ENCODE measurements at places on chromosomes 5 and 9.
A peak's percentile ranks its signal among the peaks of the same experiment; 100 is the strongest.

- no peak for DNase-seq
These were observed 11.8 kb downstream of the SUB1 start for GRCh38 chr5:32597041-32597629.

GRCh38 chr9:133429641-133430161, 7.5 kb downstream of the ADAMTS13 start:
- DNase-seq: no peak

DNA sequence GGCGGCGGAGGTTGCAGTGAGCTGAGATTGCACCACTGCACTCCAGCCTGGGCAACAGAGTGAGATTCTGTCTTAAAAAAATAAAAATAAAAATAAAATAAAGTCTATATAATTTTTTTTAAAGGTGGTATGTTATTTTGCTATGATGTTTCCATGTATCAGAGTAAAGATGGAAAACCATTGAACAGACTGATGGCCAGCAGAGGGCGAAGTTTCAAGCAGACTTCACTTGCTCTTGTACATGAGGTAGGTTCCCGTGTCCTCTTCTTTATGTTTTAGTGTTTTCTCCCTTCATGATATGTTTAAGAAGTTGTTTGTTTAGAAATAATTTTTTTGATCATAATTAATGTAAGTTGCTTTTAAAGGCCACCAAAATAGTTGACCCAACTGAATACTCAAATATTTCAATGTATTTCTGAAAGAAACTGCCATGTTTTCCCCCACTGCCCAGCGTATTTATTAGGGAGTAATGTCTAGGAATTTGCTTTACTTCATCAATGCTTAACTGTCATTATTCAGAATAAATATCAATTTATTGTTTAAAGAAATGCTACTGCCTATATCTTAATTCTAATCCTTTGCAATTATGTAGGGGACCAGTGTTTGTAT, 146.4 kb downstream of the HACD4 start:
- no peak for DNase-seq

- DNase-seq: peak; percentile 70
These were observed 201.0 kb downstream of the MAPKAP1 start for GRCh38 chr9:125505988-125506438.

- DNase-seq: no peak
These were observed 112.8 kb downstream of the MARCHF11 start for GRCh38 chr5:16066810-16067209.

DNA sequence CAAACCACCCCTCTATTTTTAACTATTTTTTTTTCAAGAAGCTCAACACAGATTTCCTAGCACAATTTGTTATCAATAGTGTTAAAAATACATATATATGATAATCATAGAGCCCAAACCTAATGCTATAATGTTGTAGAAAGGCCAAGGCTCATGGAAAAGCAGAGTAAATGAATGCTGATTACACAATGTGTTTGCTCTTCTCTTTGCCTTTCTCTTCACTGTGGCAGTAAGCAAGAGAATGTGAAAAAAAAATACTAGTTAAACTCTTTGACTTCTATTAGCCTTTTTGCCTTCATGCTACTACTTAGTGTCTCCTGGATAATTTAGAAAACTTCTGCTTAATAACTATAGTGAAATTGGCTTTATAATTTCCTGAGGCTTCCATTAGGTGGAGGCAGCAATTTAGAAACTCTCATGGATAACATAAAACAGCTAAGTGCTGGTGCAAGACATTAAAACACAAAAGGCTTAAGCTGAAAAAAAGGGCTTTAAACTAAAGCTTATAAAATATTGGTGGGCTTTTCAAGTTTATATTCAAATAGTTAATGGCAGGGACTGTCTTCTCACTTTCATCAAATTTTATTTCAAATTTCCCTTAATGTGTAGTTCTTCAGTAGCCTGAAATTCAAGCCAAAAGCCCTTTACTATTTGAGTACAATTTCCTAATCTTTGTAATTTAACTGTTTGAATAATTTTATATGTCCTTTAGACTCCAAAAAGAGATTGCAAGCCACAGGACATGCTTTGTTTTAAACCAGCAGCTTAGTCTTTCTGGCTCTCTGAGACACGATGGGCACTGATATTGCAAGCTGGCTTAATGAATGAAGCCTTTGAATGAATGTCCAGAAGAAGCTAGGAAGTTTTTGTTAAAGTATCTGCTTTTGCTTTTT, 2031.8 kb upstream of the CDH6 start:
- DNase-seq: no peak

- DNase-seq: no peak
These were observed 89.9 kb upstream of the TXNDC8 start for GRCh38 chr9:110427497-110428104.

DNA sequence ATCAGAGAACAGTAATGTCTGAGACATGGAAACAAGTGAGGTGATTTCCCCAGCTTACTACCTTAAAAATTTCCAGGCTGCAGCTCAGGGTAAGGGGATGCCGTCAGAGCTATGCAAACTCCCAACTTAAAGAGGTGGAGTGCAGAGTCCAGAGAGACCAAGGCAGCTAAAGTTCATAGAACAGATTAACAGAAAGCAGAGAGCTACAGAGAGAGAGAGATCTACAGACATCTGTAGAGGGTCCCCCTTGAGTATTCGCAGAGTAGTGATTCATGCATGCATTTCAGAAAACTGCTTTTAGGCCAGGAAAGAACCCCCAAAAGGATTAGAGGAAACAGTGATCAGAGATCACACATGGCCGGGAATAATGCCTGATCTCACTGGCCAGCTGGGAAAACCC, 306.2 kb upstream of the PUM3 start:
- no peak for DNase-seq

All from Right ventricle myocardium inferior (tissue), 1 donor.